ENCODE measurements at places on chromosomes 4 and X.

GRCh38 chr4:61203436-61203790 is 3.3 kb downstream of the ADGRL3 start:
- DNase-seq, result no peak

GRCh38 chrX:19127649-19128168 is 5.4 kb upstream of the ADGRG2 start:
- DNase-seq, result no peak

DNA sequence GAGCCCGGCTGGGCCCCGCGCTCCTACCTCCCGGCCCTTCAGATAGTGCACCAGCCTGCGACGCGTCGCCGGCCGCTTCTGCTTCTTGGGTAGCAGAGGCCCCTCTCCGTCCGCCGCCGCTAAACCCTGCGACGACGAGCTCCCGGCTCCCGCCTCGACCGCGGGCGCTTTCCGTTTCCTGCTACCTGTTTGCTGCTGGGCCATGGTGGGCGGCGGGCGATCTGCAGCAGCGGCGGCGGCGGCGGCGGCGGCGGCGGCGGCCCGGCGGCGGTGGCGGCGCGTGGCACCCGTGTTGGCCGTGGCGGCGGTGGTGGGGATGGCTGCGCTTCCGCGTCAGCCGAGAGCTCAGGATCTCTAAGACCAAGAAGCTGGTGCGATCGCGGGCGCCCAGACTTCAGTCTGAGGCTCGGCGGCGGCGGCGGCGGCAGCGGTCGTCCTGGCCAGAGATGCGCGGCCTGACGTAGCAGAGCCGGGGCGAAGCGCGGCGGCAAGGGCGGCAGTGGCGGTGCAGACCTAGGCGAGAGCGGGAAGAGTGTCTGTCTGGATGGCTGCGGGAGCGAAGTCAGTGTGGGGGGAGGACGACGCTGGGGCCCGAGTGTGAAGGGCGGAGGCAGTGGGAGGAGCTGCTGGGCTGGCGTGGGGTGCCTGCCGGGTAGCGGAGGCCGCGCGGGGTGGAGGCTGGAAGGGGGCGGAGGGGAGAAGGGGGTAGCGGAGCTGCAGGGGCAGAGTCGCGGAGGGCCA is at the start of gene DCAF12L2:
Gene DCAF12L2, minus strand, starts transcription at position 569 of the 741 bp plus-strand sequence. Its CDS starts 365 bp downstream, at position 204.
- no peak for DNase-seq

DNA sequence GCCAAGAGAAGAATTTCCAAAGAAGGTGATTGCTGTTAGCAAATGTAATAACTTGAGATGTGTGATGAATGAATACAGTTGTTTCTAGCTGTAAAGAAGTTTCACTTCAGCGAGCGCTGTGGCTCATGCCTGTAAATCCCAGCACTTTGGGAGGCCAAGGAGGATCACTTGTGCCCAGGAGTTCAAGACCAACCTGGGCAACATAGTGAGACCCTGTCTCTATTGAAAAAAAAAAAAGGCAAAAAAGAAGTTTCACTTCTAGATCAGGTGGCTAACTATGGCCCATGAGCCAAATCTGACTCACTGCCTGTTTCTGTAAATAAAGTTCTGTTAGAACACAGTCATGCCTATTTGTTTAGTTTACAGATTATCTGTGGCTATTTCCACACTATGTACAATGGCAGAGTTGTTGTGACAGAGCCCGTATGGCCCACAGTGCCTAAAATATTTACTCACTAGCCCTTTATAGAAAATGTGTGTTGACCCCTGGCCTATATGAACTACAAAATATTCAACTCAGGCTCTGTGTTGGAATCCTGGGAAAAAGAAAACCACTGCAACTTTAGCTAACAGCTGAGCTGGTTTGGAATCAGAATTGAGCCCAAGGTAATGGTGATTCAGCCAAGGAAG is 54.1 kb upstream of the PRPS1 start:
- DNase-seq, result no peak

- DNase-seq, result no peak
Observed at GRCh38 chr4:76540486-76540885, 105.5 kb downstream of the SHROOM3 start.

GRCh38 chr4:105192474-105192873 is 45.8 kb downstream of the TET2 start:
- DNase-seq, result no peak

GRCh38 chr4:150771382-150771781 is 189.4 kb downstream of the MAB21L2 start:
- no peak for DNase-seq

GRCh38 chr4:52560844-52561280 is 98.2 kb downstream of the USP46 start:
- no peak for DNase-seq

DNA sequence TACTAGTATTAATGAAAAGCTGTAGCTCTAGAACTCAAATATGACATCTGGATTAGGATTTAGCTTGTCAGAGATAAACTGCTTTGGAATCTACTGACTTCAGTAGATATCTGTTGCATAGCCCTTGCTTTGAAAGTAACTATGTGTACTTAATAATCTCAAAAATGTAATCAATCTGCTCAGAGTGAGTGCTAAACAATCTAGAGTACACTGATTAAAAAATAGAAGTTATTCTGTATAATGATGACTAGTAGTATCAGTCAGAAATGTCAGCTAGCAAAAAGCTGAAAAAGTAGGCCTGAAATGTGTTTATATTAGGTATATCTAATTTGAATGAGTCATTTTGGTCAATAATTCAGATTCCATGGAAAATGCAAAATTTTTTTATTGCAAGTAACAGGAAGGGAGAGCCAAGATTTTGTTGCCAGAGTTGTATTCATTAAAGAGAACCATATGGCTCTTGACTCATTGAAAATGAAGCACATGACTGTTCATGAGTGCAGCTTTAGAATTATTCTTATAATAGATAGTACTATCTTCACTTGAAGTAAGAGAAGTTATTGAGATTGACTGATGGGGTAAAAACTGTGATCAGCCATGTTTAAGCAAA is 20.0 kb downstream of the CLCN3 start:
- no peak for DNase-seq

GRCh38 chr4:80925293-80925692 is 105.2 kb upstream of the BMP3 start:
- no peak for DNase-seq

- DNase-seq, result no peak
Observed at GRCh38 chr4:85725721-85726170, 250.8 kb downstream of the ARHGAP24 start.

DNA sequence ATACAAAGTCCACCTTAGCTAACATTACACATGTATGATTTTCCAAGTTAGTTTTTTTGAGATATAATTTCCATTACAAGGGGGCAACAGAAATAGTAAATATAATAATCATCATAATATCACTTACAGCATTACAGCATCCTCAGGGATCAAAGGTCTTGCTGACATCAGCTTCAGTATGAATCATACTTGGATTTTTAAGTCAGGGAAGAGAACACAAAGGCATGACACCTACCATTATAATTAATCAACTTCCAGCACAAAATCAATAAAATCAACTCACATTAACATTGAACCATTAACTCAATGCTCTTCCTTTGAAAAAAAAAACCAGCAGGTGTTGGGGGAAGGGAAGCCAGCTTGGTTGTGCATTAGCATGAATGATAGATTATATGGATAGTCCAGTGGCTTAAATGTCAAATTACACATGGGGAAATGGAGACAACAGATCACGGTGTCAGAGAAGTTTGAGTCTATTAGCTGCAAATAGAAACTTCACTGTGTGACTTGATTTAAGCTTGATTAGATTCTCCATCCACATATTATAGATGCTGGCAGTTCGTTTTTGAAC is 66.9 kb upstream of the CAPN6 start:
- DNase-seq, result no peak

DNA sequence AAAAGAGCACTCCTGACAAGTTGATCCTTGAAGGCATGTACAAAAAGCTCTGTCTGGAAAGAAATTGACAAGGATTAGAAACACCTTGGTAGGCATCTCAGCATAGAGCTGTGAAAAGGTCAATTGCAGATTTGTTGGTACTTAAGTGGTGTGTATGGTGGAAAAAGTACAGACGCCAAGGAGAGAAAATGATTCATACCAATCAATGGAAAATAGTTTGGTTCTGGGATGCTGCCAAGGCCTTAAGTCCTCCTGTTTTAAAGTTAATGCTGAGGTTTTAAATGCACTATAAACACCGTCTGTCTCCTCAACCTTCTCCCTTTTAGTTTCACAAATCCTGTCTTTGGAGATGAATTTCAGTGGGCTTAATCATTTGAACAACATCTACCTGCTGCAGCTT is 524.1 kb downstream of the IL15 start:
- DNase-seq, result no peak

GRCh38 chr4:94127707-94128328 is 79.8 kb upstream of the SMARCAD1 start:
- DNase-seq, result no peak

- DNase-seq, result no peak
Observed at GRCh38 chr4:83617371-83618035, 81.6 kb downstream of the GPAT3 start.

- peak; percentile 59 for DNase-seq
Observed at GRCh38 chrX:133921764-133922389, 63.5 kb downstream of the GPC3 start.

DNA sequence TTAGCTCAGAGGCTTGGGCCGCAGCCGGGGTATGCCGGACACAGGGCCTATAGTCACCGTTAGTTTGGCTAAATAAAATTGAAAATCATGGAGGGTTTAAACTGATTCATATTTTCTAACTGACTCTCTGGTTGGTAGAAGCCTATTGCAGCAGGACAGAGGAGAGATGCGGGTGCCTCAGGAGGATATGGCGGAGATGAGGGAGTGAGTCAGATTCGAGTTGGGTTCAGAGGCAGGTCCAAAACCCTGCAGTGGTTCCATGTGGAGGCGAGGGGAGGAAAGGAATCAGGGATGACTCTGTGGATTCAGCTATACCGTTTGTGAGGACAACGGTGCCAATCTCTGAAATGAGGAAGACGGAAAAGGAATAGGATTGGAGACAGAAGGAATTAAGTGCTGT is 176.6 kb downstream of the PALLD start:
- no peak for DNase-seq

- no peak for DNase-seq
Observed at GRCh38 chr4:184163813-184164212, 53.9 kb downstream of the ENPP6 start.

DNA sequence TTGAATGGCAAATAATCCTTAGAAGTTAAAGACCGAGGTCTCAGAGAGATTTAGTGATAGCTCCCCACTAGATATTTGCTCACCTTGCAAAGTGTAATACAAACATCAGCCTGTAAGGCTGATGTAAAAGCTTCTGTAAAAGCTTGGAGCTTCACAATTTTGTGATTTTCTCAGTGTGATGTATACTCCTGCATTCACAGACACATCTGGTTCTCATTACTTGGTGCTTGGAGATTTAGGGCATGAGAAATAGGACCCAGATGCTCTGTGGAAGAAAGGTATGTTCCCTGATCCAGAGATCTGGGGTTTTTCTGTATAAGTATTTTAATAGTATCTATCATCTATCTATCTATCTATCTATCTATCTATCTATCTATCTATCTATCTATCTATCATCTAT is 1664.3 kb downstream of the C4orf33 start:
- DNase-seq, result no peak

DNA sequence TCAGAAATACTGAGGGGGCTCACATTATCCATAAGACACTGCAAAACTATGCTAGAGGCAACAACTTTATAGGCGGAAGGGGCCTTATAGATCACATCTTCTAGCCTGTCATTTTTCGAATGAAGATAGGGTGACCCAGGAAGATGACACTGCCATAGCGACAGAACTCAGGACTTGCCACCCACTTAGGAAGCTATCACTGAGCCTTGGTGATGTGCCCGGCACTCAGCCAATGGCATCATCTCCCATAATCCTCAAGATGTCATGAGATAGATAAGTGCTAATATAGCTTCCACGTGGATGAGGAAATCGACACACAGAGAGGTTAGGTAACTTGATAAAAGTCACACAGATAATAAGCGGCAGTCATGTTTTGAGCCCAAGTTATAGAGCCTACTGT is 346.6 kb downstream of the DHX15 start:
- DNase-seq, result no peak

- no peak for DNase-seq
Observed at GRCh38 chr4:1469043-1469442, 62.8 kb upstream of the NKX1-1 start.

DNA sequence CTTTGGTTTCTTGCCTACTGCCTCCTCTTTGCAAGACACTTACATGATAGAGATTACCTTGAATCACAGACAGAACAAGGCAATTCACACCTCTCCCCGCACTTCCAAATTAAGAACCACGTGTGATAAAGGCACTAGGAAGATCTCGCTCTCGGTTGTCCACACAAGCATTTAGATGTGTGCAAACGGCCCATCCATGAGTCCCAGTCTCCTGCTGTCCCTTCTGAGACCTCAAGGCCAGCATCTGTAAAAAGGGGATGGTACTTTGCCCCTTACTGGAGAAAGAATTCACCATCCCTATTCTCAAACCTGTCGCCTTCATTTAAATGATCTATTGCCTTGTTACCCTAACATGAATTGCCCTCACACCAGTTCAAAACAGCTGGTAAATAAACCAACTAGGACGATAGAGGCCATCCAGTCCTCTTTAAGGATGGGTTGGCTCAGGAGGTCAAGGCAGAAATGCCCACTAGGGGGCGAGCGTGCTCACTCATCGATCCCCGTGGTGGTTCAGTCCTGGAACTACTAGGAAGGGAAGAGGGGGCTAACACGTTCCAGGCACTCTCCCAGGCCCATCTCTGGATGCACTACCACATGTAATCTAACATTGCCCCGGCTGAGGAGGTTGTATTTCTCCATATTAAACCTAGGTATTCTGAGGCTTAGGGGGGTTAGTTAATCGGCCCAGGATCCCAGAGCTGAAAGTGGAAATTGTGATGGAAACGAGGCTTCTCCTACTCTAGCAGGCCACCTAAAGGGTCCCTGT is 95.8 kb downstream of the DHX15 start:
- DNase-seq, result peak; percentile 32

GRCh38 chr4:73308286-73308685 is 49.7 kb upstream of the ANKRD17 start:
- DNase-seq, result no peak

GRCh38 chrX:154661899-154662298 is 8.5 kb upstream of the CTAG2 start:
- DNase-seq, result no peak

- no peak for DNase-seq
Observed at GRCh38 chr4:90357117-90357710, 230.0 kb downstream of the CCSER1 start.

DNA sequence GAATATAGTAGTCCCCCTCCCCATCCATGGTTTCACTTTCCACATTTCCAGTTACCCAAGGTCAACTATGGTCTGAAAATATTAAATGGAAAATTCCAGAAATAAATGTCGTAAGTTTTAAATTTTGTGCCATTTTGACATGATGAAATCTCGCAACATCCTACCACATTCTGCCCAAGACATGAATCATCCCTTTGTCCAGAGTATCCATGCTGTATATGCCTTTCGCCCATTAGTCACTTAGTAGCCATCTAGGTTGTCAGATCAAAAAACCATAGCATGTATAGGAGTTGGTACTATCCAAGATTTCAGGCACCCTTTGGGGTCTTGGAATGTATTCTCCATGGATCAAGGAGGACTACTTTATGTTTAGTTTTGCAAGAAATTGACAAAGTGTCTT is 8.3 kb downstream of the PRRG1 start:
- no peak for DNase-seq

Measured in CD8-positive, alpha-beta T cell (primary cell).